Activated CD8-positive, alpha-beta memory T cell treated with anti-CD3 and anti-CD28 coated beads, Interleukin-2, amount 50 U/mL, for 48 hours (primary cell): ENCODE measurements at places on chromosomes 7 and 10.
A peak's percentile ranks its signal among the peaks of the same experiment; 100 is the strongest.

DNA sequence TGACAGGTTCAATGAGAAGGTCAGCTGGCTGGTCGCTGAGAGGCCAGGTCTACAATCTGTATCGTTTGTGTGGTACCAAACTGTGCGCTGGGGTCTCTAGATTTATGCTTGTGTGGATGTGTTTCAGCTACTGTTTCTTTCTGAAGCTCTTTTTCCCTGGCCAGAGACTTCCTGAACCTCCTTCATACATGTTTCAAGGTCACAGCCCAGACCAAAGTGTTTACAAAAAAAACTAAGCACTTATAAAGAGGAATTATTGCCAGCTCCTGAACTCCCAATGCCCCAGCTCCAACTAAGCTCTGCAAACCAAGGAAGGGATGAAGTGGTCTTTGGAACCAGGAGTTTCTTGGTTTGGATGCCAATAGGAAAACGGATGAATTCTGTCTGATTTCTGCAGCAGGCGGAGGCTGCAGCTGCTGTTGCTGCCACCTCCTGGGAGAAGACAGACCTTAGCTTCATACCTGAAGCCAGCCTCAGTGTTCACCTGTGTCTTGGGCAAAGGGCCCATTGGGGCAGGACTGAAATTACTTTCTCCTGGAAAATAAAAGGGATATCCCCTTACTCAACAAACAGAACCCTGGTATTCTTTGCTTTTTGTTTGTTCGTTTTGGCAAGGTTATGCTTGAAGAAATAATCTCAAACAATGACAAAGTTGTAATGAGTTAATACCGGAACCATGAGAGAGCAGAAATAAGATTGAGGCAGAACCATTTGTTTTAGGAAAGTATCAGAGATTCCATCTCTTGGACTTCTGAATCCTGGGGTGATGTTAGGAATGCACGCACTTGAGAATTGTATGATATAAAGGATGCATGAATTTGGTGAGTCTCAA, 24.6 kb upstream of the MKLN1 start:
- DNase-seq: no peak

DNA sequence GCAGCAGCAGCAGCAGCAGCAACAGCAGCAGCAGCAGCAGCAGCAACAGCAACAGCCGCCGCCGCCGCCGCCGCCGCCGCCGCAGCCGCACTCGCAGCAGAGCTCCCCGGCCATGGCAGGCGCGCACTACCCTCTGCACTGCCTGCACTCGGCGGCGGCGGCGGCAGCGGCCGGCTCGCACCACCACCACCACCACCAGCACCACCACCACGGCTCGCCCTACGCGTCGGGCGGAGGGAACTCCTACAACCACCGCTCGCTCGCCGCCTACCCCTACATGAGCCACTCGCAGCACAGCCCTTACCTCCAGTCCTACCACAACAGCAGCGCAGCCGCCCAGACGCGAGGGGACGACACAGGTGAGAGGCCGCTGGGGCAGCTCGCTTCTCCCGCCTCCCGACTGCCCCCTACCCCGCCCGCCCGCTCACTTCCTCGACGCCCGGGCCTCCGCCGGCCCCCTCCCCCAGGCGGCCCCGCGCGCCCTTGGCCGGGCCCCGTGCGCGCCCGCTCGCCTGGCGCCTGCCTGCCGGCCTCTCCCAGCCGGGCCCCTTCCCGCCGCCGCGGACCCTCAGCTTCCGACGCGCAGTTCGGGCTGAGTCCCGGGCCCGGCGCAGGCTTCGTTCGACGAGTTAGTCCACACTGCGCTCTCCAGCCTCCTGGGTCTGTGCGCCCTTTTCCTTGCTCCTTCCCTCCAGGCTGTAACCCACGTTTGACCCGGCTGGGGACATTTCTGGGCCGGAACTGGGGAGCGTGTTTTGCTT, 882 bp downstream of the DLX6 start:
- DNase-seq: peak; percentile 68

DNA sequence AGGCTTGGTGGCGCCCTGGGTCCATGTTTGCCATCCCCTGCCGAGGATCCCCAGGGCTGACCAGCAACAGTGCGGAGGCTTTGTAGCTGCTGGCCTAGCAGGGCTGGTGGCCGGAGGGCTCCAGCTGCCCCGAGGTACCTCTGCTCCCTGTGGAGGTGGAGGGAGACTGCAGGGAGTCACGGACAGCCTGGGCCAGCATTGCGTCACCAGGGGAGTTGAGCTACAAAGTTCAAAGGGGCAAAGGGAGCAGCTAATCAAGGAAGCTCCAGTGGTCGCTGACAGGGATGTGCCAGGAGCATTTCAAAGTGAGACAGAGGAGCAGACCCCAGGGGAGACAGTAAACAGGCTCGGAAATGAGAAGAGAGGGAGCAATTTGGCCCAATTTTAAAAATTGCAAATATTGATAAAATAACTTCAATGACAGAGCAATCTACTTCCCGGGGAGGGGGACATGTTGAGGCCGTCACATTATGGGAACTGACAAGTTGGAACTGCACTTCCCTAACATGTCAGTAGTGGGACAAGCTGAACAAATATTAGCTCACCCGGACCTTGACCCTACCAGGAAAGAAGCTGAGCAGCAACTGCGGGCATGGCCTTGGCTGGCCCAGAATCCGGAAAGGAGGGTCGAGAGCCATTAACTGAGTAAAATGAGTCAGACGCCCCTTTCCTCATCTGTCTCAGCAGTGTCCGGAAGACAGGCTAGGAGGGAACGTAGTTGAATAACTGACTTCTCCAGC, 39.4 kb downstream of the BTBD16 start:
- DNase-seq: no peak

DNA sequence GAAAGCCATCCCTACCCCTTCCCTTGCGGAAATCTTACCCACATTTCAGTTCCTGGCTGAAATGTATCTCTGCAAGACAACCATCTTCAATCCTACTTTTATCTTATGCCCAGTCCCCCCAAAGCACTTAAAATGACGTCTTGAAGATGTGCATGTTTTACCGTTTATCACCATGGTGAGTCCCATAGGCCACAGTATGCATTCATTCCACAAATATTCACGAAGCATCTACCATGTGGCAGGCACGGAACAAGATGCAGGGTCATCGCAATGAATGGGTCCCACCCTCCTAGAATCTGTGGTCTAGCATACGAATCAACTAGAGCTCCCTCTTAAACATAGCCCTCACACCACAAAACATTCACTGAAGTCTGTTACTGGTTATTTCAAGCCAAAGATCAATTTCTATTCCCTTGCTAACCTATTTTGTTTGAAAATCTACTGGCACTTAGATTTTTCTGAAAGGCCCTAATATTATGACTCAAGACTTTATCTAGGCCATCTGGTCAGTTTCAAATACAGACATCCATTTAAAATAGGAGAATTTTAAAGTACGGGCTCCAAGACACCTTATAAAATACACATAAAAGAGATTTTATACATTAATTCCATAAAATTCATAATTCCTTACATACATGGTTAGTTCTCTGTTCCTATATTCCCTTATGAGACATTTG, 99.4 kb downstream of the PARD3 start:
- DNase-seq: no peak
